DMS 273 treated with DMSO at 0.1 percent for 48 hours (cell line): ENCODE measurements at places on chromosomes 11 and 22.

- no peak for DNase-seq
These were observed 13.0 kb upstream of the MYEOV start for GRCh38 chr11:69280994-69281393.

- DNase-seq: no peak
These were observed 733 bp upstream of the GRAMD1B start for GRCh38 chr11:123429336-123429735.

- no peak for DNase-seq
These were observed 56.6 kb downstream of the BID start for GRCh38 chr22:17717708-17718107.

DNA sequence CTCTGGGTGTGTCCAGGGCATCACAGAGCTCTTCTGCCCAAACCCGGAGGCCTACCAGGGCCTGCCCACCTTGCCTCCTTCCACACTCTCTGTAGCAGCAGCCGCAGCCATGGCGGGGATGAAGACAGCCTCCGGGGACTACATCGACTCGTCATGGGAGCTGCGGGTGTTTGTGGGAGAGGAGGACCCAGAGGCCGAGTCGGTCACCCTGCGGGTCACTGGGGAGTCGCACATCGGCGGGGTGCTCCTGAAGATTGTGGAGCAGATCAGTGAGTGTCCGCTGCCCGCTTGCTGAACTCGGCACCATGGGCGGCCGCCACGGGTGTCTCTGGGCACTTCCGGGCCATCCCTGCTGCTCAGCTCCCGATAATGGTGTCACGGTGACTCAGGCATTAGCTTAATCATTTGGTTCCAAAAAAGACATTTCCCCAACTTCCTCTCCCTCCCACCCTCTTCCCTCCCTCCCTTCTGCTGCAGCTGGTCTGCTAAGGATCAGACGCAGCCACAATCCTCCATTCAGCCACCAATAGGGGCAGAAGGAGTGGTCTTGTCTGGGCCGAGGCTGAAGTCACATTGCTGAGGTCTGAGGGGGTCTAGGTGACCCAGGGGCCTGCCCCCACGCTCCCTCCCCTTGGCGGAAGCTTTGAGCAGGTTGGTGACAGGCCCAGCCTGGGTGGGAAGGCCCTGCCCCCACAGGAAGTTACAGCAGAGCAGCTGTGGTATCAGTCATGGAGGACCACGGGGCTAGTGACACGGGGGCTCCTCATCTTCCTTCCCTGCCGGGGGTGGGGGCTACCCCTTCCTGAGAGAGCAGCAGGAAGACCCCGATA is 950 bp downstream of the FERMT3 start:
- DNase-seq: no peak

DNA sequence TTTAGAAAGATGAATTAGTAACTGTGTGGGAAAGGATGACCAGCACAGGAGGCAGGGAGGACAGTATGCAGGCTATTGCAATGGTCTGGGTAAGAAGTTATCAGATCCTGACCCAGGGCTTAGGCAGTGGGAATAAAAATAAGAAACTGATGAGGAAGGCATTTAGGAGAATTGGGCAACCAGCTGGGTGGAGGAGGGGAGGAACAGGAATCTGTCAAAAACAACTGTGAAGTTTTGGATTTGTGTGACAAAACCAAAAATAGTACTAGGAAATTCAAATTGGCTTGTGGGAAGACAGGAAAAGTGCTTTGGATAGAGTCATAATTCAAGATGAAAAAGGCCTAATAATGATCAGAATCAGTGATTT is 27.9 kb downstream of the MMP13 start:
- DNase-seq: no peak

GRCh38 chr22:22951035-22951434 is 63.4 kb downstream of the IGLL5 start:
- no peak for DNase-seq

DNA sequence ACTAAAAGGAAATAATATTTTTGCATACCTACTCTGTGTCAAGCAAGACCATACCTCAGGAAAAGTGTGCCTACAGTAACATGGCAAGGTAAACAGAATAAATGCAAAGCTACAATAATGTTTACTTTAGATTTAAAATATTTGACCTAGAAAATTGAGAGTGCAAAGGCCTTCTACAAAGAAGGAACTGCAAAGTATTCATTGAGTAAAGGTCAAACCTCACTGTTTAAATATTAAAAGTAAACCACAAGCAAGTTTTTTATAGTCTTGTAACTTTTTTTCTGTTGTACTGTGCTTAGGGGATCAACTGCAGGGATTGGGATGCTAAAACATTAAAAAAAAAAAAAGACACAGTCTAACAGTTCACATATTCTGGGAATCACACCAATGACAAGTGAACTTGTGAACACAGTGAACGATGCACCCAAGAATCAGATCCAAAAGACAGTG is 48.8 kb downstream of the CWF19L2 start:
- DNase-seq: no peak

- no peak for DNase-seq
These were observed 400.3 kb downstream of the BRD1 start for GRCh38 chr22:49427341-49427740.

DNA sequence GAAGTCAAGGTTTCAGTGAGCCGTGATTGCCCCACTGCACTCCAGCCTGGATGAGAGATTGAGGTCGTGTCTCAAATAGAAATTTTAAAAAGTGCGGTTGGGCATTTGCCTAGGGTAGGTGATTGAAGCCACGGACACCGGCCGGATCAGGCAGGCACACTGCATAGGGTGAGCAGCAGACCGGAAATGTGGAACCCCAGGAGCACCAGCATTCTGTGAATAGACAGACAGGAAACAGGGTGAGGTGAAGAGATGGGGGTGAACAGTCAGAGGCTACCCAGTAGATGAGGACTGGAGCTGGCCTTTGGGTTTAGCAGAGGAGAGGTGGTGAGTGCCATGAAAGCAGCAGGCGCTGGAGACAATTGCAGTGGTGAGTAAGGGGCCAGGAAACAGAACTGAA is 43.5 kb downstream of the PPFIA1 start:
- DNase-seq: no peak

GRCh38 chr11:72833811-72834493 is 19.7 kb downstream of the ATG16L2 start:
- no peak for DNase-seq

DNA sequence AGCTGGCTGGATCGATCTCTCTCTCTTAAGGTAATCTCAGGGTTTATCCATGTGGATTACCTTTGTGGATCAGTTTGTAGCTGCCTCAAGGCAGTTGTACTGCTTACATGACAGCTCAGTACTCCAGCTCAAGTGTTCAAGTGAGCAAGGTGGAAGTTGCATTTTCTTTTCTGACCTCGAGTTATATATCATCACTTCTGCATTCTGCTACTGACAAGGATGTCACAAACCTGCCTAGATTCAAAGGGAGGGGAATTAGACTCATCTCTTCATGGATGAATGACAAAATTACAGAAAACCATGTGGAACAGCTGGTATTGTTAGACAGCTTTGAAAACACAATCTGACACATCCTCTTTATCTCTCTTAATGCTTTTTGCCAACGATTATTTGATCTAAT is 6.1 kb upstream of the TCN2 start:
- no peak for DNase-seq

DNA sequence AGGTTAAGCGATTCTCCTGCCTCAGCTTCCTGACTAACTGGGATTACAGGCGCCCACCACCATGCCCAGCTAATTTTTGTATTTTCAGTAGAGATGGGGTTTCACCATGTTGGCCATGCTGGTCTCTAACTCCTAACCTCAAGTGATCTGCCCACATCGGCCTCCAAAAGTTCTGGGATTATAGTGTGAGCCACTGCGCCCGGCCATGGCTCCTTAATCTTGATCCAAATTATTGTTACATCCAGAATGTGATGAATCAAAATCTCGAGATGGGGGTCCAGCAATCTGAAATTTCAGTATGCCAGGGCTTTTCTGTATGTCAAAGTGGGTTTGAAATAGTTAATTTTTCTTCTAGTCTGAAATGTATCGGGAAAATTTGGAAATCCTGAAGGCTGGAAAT is 3.7 kb downstream of the RPL27A start:
- DNase-seq: no peak

DNA sequence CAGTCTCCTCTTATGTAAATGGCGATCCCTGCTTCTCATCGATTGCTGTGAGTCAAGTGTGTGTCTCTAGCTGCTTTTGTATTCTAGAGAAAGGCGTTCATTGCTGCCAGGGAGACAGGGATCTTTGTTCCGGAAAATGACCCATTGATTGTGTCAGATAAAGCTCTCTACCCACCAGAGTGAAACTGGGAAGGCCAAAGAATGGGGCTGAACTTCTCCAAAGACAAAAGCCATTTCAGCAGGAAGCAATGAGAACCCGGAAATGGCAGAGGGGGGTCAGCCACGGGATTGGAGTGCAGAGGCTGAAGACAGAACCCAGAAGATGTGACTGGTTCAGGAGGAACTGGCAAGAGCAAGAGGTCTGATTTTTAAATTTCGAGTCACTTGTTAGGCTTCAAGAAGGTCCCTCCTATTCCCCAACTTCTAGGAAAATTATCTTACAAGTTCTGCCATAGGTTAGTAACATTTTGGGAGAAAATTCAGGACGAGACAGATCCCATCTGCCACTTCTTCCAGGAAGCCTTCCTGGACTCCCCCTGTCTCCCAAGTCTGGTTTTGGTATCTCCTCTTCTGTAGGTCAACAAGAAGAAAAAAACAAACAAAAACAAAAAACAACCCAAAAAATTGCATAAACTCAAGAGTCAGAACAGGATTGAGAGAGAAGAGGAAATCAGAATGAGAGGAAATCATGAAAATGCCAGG is 110.6 kb downstream of the NECTIN1 start:
- DNase-seq: no peak

DNA sequence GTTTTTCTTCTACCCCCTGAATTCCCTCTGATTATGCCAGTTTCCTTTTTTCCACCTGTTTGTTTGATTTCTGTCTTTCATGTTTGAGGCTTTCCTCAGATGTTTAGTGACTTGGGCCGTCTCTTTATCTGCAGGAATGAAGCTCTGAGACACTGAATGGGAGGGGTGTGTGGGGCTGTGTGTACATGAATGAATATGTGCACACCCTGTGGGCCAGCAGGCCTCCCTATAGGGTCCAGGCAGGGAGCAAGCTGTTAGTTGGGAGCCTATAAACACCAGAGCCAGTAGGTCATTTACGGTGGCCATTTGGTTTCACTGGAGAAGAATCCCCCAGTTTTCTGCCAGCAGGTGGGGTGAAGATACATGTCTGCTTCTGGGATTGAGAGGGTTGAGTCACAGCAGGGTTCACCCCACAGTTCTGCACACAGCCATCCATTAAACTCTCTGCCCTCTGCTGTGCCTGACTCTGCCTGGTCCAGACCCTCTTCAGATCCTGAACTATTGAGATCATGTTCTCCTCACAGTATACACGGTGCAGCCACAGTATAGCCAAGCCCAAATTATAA is 34.8 kb downstream of the BARX2 start:
- DNase-seq: no peak

GRCh38 chr11:113627297-113627696 is 78.8 kb downstream of the TMPRSS5 start:
- no peak for DNase-seq

GRCh38 chr11:26193694-26194365 is 138.1 kb upstream of the ANO3 start:
- DNase-seq: no peak

DNA sequence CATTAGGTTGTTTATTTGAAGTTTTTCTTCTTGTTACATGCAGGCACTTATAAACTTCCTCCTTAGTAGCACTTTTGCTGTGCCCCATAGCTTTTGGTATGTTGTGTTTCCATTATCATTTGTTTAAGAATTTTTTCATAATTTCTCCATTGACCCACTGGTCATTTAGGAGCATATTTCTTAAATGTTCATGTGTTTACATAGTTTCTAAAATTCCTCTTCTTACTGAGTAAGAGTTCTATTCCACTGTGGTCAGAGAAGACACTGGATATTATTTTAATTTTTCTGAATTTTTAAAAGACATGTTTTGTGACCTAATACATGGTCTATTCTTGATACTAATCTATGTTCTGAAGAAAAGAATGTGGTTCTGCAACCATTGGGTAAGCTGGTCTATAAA is 333.0 kb downstream of the DDX10 start:
- DNase-seq: no peak

- no peak for DNase-seq
These were observed 39.1 kb downstream of the PITPNB start for GRCh38 chr22:27879923-27880322.

- DNase-seq: no peak
These were observed 11.7 kb upstream of the MRPL23 start for GRCh38 chr11:1935156-1936071.

- peak; percentile 60 for DNase-seq
These were observed at the start of gene PPP1R14B for GRCh38 chr11:64246871-64247728. Gene PPP1R14B (minus strand): TSS chr11:64246943. CDS start chr11:64246673, 270 bp downstream.

DNA sequence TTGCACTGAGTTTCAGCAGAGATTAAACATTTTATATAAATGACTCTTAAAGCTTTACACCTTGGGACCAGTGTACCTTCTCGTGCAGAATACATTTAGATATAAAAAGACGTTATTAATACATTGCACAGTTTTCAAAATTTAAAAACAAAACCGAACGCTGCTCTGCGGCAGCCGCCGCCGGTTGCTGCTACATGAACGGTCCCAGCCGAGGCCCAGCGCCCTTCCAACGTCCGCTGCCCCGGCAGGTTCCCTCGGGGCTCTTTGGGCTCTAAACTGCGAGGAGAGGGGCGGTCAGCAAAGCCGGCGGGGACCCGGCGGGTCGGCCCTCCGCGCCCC is 2.0 kb downstream of the CDKN1C start:
- DNase-seq: no peak

DNA sequence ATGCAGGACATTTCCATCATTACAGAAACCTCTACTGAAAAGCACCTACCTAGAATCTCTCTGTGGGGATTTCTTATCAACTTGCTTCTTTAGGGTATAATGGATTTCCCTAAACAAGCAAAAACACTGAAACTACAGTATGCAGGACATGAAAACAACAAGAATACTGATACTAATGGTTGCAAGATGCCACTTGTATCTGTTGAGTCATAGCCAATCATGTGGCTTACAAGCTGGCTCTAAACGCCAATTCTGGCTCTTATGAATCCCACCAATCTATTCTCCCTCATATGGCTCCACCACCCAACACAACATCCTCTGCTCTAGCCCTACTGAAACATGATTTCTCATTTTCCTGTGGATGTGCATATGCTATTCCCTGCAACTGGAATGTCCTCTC is 22.6 kb downstream of the TENM4 start:
- no peak for DNase-seq

GRCh38 chr11:73856031-73856567 is 20.5 kb downstream of the COA4 start:
- DNase-seq: no peak

DNA sequence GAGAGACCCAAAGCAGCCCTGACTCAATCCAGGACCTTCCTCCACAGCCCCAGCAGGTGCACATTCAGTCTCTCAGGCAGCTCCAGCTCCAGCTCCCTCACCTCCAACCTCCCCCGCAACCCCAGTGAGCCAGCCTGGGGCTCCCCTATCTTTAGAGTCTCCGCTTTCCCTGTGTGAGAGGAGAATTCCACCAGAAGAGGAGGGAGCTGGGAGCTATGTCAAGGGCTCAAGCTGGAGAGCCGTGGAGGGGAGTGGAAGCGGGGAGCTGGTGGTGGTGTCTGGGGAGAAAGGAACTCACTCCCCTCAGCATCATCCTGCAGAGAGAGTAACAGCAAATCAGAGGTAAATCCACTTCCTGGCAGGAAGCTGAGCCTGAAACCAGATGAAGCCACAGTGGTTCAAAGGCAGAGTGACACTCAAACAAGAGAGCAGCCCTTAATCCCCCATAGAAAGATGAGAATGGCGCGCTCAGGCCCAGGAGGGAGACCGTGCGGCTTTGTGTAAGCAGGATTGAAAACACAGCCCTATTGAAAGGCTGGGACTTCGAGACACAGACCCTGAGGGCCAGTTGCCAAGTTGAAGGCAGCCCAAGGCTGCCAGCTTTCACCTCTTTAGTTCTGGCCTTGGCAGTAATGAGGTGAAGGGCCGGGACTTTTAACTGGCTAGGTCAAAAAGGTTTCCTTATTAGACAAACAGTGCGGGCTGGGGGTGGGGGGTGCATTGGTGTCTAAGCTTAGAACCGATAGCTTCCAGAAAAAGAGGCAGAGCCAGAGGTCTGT is 21.4 kb upstream of the CDON start:
- no peak for DNase-seq
